ENCODE measurements at places on chromosomes 7 and 10.

DNA sequence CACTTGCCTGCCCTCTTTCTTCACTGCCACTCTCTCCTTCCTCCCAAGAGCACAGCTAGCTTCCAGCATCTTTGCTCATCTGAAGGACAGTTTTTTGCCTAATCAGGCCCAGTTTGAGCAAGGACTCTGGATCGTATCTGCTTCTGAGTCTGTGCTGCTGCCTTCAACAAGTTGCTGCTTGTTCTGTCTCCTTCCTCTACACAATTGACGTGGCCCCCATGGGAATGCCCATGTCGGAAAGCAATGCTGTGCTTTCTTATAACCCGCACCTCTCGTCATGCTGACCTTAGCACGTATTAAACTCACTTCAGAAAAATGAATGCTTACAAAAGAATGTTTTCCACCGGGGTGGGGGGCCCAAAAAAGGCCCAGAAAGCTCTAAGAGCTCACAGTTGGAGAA is 324.7 kb upstream of the C7orf33 start:
- no peak for DNase-seq

DNA sequence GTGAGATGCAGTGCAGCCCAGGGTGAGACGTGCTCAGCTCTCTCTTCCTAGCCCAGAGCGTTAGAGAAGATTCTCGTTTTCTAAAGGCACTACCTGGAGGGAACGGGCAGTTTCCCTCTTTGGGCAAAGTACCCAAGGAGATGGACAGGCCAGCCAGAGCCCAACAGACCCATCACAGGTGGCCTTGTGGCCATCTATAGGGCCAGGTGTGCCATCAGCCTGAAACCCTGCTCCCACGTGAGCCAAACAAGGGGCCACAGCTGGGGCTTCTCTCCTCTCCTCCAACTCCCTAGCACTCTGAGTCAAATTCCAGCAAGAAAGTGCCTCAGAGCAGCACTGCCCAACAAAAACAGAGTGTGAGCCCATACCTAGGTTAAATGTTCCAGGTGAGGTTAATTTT is 22.3 kb downstream of the CHST15 start:
- no peak for DNase-seq

- DNase-seq = no peak
Measured at GRCh38 chr10:25405871-25406270, 231.1 kb downstream of the GPR158 start.

- DNase-seq = peak; percentile 55
Measured at GRCh38 chr7:151425670-151426440, 14.1 kb downstream of the CRYGN start.

GRCh38 chr7:106757846-106758245 is 96.9 kb upstream of the CCDC71L start:
- no peak for DNase-seq

GRCh38 chr7:95511716-95512260 is 26.0 kb downstream of the ASB4 start:
- peak; percentile 62 for DNase-seq

DNA sequence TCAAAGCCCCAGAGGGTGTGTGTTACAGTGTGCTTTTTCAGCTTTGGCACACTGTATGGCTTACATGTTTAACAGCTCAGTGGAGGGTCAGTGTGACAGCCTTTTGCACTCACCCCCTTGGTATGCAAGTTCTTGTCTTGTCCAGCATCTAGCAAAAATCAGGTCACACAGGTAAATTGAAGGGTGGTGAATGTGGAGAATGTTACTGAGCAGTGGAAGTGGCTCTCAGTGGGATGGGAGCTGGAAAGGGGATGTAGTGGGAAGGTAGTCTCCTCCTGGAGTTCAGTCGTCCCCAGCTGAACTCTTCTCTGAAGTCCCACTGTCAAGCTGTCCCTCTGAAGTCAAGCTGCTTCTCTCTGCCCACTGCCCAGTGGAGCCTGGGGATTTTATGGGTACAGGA is 21.0 kb upstream of the C10orf90 start:
- DNase-seq = no peak

- DNase-seq = no peak
Measured at GRCh38 chr10:82251222-82251906, 376.4 kb downstream of the NRG3 start.

DNA sequence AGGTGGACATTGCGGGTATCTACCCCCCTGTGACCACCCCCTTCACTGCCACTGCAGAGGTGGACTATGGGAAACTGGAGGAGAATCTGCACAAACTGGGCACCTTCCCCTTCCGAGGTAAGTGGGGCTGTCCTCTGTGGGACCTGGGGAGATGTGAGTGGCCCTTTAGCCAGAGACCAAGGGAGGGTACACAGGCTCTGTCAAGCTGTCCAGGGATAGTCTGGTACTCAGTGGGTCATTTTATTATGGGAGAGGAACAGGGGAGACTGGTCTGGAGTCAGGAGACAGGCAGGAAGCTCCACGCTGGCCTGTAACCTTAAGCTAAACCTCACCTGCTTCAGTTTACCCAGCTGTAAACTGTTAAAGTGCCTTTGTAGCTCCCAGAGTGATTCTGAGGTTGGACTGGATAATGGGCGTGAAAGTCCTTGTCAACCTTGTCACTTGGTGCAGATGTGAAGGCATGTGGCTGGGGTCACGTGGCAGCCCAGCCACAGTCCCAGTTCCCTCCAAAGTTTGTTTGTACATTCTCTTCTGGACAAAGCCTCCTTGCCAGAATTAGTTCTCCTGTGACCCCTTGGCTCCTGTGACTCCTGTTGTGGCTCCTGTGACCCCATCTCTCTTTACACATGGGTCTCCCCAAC is 729 bp downstream of the HOGA1 start:
- no peak for DNase-seq

- no peak for DNase-seq
Measured at GRCh38 chr10:113259576-113260226, 293.2 kb upstream of the HABP2 start.

DNA sequence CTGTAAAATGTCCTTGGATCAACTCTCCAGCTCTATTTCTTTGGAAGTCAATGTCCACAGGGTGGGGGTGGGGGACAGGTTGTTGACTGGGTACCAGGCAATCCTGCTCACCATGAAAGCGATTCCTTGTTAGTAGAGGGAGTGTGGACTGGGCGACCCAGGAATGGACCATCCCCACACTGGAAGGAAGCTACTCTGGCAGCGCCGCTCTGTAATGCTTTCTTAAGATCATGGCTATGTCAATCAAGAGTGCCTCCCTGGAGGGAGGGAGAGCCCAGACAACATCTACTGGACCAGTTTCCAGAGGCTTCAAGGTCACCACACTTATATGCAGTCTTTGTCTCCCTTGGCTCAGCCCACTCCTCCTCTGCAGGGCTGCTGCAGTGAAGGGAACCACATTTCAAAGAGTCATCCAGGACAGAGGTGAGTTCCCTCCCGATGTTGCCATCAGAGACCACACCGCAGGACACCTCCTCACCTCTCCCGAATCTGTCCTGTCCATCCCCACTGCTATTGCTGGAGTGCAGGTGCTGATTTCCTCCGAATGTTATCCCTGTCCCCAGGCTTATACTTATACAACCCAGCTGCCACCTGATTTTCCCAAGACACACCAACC is 6.9 kb downstream of the GIMAP5 start:
- DNase-seq = no peak

DNA sequence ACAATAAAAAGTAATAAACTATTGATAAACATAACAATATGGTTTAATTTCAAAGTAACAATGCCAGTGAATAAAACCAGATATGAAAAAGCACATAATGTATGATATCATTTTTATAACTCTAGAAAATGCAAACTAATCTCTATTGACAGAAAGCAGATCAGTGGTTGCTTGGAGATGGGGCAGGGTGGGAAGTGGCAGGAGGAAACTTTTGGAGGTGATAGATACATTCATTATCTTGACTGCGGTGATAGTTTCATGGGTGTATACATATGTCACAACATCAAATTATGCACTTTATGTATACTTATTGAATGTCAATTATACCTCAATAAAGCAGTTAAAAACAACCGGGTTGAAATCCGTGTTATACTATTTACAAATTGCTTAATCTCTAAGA is 16.0 kb upstream of the C1GALT1 start:
- no peak for DNase-seq

- DNase-seq = no peak
Measured at GRCh38 chr10:821322-821721, 110.2 kb downstream of the LARP4B start.
